Bladder microvascular endothelial cell (primary cell): ENCODE measurements at places on chromosomes 5 and 9. TPM values are rescaled to one million over a fixed set of nuclear protein-coding genes. Genes with fewer than 3 reads are reported as not detected.

The UBE2D2 gene
- total RNA-seq = 44.0 and 52.2 TPM in 2 replicates

The GPR151 gene
- not detected in 2 replicates for total RNA-seq

The IL33 gene
- total RNA-seq = 4.3 and 17.5 TPM in 2 replicates

The LHX3 gene
- not detected in 2 replicates for total RNA-seq

The EDIL3 gene
- total RNA-seq = 0.65 and 1.0 TPM in 2 replicates

The SLCO4C1 gene
- not detected in 2 replicates for total RNA-seq

The TRMO gene
- total RNA-seq = 8.6 and 15.6 TPM in 2 replicates

The BARHL1 gene
- not detected in 2 replicates for total RNA-seq

The EGFLAM gene
- 0.06 and 0.49 TPM in 2 replicates for total RNA-seq

The TSSK1B gene
- not detected in 2 replicates for total RNA-seq

The MOB3B gene
- total RNA-seq = under 0.01 and 2.0 TPM in 2 replicates

The WDR38 gene
- total RNA-seq = not detected in 2 replicates

The TMEM232 gene
- 0.32 and 0.63 TPM in 2 replicates for total RNA-seq

The BTNL3 gene
- total RNA-seq = not detected in 2 replicates

The DOCK2 gene
- 0.16 and 1.5 TPM in 2 replicates for total RNA-seq
